HS-5 (cell line): ENCODE measurements at places on chromosomes 13 and 19.

DNA sequence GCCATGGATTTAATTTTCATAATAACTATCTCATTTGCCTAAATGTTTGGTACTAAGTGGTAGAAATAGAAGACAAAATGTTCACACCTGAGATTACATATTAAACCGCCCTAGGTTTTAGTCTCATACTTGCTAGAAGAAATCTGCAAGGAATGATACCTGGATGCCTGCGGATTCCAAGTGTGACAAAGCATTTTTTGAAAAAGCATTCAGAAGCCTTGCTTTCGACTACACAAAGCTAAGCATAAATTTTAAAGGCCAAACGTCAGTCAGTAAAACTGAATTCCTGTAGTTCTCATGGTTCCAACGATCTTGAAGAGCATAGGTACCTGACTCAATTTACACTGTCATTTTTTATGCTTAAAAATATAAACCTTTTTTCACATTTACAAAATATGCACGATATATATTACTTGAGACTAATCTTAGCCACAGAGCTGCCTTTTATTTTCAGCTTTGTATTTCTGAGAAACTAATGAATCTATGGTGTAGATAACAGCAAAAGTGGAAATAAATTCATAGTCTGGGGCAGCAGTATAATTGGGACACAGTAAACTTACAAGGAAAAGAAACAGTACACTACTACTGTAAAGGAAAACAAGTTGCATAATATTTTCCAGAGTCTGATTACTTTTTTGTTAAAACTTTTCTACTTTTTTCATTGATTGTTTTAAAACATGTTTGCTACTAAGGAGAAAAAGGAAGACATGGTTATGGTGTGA, 1.2 kb upstream of the LRRC63 start:
- DNase-seq, result no peak

GRCh38 chr13:84118839-84119409, 236.7 kb upstream of the SLITRK1 start:
- DNase-seq, result no peak

DNA sequence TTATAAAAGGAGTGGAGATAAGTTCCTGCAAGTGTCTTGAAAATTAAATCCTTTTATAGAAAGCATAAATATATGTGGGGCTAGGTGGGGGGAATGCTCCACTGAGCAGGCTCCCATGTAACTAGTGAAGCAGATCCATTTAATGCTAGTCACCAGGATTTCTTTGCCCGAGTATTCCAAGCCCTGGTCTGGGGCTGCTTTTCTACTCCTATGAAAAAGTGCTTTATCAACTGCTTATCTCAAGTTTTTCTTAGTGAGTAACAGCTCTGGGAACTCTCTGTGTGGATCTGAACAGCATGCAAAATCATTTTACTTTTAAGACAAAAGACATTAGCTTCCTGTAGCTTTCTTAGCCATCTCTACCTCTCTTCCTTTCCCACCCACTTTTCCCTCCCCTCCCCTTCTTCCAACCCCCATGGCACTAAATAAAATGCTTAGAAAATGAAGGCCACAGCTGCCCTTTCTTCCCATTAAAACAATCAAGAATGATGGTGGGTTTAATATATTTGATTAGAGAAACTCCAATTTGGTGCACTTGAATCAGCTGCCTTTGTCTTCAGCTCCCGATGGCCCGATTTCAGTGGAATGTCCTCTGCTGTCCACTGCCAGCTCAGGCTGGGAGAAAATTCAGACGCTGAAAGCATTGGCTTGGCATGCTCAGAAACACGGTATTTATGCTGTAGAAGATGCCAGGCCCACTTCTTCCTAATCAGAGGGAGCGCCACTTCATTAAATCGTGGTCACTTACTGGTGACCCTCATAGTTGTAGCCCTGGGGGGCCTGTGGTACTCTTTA, 475.1 kb downstream of the FOXO1 start:
- DNase-seq, result no peak

DNA sequence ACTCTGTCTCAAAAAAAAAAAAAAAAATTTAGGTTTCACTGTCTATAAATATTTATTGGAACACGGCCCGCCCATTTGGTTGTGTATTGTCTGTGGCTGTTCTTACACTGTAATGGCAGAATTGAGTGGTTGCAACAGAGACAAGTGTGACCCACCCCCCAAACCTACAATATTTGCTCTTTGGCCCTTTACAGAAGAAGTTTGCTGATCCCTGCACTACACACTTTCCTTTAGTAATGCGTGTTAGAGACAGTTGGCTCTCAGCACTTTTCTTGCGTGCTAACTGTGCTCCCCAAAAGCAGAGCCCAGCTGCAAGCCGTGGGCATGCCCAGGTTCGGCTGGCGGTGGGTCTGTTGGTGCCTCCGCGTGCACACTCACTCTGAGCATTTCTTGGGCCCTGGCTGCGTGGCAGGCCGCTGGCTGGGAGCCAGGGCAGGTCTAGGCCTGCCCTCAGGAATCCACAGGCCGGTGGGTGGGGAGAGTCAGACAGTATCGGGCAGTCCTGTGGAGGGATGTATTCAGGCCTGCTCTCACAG, 72.6 kb downstream of the SIPA1L3 start:
- no peak for DNase-seq

DNA sequence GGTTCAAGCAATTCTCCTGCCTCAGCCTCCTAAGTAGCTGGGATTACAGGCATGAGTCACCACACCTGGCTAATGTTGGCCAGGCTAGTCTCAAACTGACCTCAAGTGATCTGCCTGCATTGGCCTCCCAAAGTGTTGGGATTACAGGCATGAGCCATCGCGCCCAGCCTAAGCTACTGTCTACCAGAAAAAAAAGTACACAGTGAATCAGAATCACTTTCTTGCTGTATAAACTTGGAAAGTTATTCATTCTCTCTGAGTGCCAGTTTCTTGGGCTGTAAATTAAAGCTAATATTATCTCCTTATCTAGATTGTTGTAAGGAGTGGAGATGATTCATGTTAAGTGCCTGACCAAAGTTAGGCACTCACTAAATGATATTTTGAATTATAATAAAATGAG, 242.8 kb downstream of the ENOX1 start:
- no peak for DNase-seq

DNA sequence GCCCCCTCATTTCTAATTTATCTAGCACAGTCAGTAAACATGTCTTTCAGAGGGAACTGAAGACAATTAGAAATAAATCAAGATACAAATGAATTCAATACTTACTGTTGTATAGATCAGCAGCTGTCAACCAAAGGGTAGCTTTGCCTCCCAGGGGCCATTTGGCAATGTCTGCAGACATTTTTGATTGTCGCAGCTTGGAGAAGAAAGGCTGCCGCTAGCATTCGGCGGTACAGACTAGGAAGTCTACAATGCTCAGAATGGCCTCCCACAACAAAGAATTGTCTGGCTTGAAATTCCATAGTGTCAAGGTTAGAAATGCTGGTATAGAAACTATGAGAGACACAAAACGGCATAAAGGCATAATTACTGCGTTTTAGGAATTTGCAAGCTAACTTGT, 91.6 kb downstream of the RGCC start:
- DNase-seq, result no peak

GRCh38 chr19:33225458-33225926, at the start of gene SLC7A10:
Gene SLC7A10 (minus strand): TSS chr19:33225850. CDS start chr19:33225703, 147 bp downstream.
- no peak for DNase-seq
